ENCODE measurements at places on chromosomes 2 and 18. TPM values are rescaled to one million over a fixed set of nuclear protein-coding genes. Genes with fewer than 3 reads are reported as not detected.
A peak's percentile ranks its signal among the peaks of the same experiment; 100 is the strongest.

The LHCGR gene
- polyA plus RNA-seq: 0.48 TPM

DNA sequence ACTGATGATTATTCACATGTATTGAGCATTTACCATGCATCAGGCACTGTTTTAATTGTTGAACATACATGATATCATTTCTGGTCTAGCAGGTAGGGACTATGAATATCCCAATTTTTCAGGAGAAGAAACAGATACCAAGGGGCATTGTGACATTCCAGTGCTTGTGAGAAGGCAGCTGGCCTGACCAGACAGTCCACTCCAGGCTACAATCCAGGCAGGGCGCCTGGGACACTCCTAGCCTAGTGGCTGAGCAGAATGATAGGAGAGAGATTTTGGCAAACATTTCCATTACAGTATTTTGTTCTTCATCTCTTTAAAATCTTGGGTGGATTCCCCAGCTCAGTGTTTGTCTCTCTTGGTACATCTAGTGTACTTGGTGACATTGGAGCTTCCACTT lies 24.9 kb downstream of the ZNF892 start:
- no peak for DNase-seq

The RIT2 gene
- not detected for polyA plus RNA-seq

The LYG2 gene
- not detected for polyA plus RNA-seq

- DNase-seq: no peak
These were observed 98.1 kb upstream of the CERS6 start for GRCh38 chr2:168357797-168358472.

The HAUS1 gene
- polyA plus RNA-seq: 17.3 TPM

DNA sequence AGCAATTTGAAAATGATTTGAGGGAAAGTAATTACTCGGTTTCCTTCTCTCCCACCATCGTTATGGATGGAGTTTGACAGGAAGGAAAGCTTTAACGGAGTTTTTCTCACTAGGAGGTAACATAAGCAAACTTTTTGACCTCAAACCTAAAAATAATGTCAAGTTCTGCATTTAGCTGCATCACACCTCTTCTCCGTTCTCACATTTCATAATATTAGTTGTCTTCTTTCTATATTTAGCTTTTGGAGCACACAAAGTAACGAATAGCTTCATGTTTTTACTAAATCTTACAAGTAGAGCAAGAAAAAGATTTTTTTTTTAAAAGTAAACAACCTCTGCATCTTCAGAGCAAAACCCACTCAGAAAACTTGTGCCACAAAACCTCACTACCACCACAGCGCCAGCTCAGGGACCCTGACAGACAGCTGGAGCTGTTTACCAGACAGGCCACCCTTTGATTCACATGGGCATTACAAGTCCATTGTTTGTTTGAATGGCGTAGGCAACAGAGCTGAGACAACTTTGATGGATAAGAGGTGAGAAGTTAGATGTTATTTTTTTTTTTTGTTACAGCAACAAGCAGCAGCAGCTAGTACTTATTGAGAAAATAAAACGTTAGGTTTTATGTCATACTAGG lies 21.9 kb upstream of the ICOS start:
- no peak for DNase-seq

- no peak for DNase-seq
These were observed 24.4 kb downstream of the MPHOSPH10 start for GRCh38 chr2:71154798-71155197.

The TXNDC2 gene
- polyA plus RNA-seq: 0.11 TPM

GRCh38 chr18:13006531-13007247 lies 15.5 kb downstream of the CEP192 start:
- no peak for DNase-seq

DNA sequence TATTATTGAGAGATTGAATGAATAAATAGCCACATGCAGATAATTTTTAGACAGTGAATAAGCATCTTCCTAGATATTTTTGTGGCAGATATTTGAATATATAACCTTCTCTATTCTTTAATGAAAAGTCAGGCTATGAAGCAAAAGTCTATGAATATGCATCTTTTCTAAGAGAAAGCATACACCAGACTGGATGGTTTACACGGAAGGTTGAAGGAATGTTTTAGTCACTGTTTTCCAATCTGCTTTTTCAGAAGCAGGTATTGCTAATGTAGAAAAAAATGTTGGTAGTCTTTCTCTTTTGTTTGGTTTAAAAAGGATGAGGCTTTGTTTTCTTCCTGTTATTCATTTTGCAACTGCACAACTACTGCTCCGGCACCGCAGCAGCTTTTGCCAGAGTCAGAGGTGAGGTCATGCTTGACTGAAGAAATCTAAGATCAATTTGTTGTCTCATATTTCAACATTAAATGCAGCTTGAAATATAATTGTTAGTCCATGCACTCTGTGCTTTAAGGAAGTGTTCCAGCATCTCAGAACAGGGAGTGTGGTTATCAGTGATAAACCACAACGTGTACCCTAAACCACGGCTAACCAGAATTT lies 1540.8 kb upstream of the PIK3C3 start:
- peak; percentile 9 for DNase-seq

The CMPK2 gene
- 3.9 TPM for polyA plus RNA-seq

DNA sequence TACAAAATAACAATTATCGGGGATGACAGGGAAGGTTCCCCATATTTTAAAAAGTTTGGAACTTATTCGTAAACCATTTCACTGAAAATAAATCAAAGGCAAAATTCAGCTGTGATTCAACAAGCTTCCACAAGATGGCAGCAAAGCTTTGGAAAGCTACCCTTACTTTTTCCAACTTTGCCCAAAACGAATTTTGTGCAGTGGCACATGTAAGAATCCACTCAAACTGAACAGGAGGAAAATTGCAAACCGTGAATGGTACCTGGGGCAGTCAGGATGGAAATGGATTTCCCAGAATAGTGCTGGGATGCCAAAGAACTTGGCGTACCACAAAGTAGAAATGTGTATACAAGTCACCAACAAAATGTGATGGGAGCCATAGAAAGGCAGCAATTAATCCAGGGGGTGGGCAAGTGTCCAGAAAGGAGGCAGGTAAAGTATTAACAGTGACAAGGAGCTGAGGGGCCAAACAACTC lies 10.7 kb downstream of the RPL31 start:
- peak; percentile 59 for DNase-seq

The ST8SIA3 gene
- not detected for polyA plus RNA-seq

DNA sequence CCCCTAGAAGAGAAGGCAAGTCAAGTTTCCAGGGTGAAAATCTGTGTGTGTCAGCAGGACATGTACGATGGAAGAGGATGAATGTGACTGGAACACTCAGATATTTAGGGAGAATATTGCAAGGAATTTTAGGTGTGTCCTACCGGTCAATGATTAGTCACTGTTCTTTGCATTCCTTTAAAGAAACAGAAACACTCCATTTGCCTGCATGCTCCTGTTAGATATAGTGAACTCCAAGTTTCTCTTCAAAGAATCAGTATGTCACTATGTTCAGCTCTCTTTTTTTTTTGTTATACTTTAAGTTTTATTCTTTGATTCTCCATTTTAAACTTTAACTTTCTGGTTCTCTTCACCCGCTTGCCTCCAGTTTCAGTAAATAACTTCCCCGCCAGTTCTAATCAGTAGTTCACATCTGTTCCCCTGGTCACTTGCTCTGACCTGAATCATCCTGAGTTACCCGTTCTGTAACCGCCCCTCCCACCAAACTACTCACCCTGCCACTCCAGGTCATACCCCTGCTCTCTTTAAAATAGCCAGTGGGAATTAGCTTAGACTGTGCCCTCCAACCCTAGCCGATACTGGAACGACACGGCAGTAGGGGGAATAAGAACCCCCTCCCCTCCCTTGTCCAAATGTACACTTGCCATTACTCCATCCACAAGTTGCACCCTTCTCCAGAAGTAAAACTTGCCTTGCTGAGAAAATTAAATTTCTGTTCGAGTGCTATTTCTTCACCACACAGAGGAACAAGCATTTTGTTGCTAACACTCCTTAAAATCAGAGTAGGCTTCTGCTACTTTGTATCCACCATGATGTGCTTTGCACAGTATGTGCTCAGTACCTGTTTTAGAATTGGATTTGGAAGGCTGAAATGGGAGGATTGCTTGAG lies 268.4 kb downstream of the METTL4 start:
- no peak for DNase-seq

The TUBA4A gene
- 142 TPM for polyA plus RNA-seq

DNA sequence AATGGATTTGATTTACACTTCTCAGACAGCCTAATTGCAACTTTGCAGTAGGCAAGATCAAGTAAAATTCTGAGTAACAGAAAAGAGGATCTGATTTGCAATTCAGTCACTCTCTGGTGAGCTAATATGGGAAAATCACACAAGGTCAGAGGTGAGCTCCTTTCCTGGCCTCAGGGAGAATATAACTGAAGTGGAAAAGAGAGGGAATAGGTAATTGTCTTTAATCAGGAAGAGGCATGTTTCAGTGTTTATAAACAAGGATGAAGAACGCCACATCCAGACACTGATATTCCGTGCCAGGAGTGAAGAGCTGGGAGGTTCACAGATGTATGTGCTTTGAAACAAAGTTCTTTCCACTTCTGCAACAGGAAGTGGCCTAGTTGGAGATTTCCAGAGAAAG lies 127.1 kb downstream of the ETAA1 start:
- DNase-seq: no peak

DNA sequence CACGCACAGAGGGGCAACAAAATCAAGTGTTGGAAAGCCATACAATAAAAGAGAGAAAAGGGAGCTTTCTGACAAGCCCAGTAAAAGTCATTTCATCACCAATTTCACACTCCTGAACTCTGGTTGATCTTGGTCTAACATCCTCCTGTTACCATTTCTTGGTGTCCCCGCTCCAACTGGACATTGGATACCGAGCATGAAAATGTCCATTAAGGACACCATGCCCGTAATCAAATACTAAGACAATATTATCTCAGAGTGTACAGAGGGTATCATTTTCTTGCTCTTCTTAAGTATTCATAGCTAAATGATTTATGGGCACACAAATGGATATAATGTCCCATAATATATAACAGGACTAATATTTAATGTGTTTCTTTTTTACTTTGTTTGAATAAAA lies 218.9 kb downstream of the EPHA4 start:
- DNase-seq: no peak

The EVX2 gene
- polyA plus RNA-seq: not detected

- DNase-seq: peak; percentile 38
These were observed 32.7 kb upstream of the MAP4K3 start for GRCh38 chr2:39469807-39470206.

DNA sequence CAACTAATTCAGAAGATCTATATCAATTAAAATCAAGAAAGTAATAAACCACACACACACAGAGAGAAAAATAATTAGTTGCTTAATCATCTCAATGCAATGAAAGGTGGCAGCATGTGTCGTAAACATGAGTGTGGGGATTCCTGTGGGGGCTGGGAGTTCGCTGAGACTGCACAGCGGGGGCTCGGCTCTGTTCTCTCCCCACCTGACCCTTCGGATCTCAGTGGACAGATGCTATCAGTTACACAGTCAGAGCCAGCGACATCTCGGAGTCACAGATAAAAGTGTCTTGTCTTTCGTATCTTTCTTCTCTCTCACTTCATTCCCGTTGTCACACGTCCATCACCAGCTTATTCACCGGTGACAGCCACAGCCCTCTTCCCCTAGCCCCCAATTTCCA lies 37.1 kb downstream of the COLEC12 start:
- no peak for DNase-seq

DNA sequence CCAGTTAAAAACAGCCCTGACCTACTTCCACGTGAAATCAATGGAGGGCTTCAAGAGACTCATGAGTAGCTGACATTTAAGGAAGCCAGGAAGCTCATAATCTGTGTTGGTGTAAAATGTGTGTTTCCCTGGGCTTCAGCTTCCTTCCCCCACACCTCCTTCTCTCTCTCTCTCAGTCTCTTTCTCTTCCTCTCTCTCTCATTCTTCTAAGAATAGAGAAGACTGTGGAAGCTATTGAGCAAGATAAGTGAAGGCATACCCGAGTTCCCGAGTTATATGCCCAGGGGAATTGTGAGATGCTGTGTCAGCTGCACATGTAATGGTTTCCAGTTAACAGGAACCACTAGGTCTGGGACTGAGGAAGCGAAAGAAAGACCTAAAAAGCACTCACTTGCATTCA lies 199.4 kb downstream of the NYAP2 start:
- DNase-seq: no peak

DNA sequence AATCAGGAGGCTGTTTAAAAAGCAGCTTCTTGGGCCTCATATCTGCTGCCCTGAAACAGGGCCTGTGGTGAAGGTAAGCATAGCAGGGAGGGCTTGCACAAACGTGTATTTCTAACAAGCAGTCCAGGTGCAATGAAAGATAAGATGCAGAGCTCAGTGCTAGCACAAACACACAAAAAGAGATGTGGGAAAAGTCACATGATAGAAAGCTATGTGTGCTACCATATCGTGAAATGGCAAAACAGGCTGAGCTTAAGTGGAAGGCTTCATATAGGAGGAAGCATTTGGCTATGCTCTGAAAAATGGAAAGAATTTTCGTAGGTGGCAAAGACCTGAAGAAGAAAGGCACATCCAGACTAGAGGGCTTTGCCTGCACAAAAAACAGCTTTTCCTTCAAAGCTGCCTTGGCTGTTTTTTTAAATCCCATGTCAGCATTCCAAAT lies 10.2 kb downstream of the RSAD2 start:
- no peak for DNase-seq

GRCh38 chr2:75199428-75200011 lies at the start of gene TACR1:
Gene TACR1, minus strand, starts transcription at chr2:75199520. Its CDS starts 586 bp downstream, at chr2:75198934.
- DNase-seq: peak; percentile 80

The CD226 gene
- 0.53 TPM for polyA plus RNA-seq

DNA sequence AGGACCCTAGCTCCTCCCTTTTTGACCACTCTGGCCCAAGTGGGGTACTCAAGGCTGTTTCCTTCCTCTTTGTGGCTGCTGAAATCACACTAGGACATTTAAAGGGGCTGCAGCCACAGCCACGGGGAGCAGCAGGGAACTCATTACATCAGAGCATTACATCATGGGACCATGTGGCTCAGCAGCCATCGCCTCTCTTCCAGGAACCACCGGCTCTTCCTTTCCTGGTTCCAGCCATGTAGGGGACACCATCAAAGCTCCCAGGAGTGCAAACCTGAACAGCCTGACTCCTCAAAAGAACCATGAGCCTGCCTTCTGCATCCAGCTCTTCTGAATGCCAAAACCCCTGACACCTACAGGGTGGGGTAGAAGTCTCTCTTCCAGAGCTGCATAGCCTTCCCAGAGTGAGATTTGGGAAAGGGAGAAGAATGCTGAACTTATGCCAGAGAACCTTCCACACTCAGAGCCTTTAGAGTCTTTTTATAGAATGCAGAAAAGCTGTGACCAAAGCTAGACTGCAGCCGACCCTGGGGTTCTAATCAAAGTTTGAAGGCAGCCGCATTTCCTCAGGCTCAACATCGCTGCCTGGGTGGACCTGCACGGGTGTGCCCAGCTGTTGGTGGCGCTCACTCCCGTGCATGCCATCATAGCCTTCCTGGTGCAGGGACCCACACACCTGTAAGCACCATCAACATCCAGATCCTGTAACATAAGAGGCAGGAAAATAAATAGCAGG lies 121.7 kb downstream of the KLHL29 start:
- DNase-seq: peak; percentile 65

GRCh38 chr2:152019732-152020131 lies 79.1 kb downstream of the CACNB4 start:
- DNase-seq: no peak

The TEKT4 gene
- polyA plus RNA-seq: not detected

GRCh38 chr2:70658476-70658875 lies 104.8 kb upstream of the TGFA start:
- DNase-seq: no peak

- DNase-seq: no peak
These were observed 196.0 kb downstream of the DCC start for GRCh38 chr18:52536039-52536438.
